Cerebellum (tissue), 4 donors: ENCODE measurements at places on chromosomes 7 and 10. TPM values are rescaled to one million over a fixed set of nuclear protein-coding genes. Genes with fewer than 3 reads are reported as not detected.

- no peak for DNase-seq
These were observed 144.6 kb downstream of the TPK1 start for GRCh38 chr7:144691240-144691639.

The RNLS gene
- total RNA-seq: 11.4 TPM

The SEC31B gene
- 10.8 TPM for total RNA-seq

GRCh38 chr7:131455546-131455945, 100.9 kb downstream of the PODXL start:
- DNase-seq: no peak

- DNase-seq: no peak
These were observed 71.1 kb downstream of the GBF1 start for GRCh38 chr10:102316421-102316820.
